ENCODE measurements at places on chromosomes 5 and 9. TPM values are rescaled to one million over a fixed set of nuclear protein-coding genes. Genes with fewer than 3 reads are reported as not detected.

GRCh38 chr9:19136129-19136528 is 8.8 kb upstream of the PLIN2 start:
- no peak for DNase-seq

GPR150 gene
- total RNA-seq: 0.32 TPM

PLK2 gene
- total RNA-seq: 23.7 TPM

GRCh38 chr9:2655411-2655901 is 33.9 kb downstream of the VLDLR start:
- DNase-seq: no peak

DNA sequence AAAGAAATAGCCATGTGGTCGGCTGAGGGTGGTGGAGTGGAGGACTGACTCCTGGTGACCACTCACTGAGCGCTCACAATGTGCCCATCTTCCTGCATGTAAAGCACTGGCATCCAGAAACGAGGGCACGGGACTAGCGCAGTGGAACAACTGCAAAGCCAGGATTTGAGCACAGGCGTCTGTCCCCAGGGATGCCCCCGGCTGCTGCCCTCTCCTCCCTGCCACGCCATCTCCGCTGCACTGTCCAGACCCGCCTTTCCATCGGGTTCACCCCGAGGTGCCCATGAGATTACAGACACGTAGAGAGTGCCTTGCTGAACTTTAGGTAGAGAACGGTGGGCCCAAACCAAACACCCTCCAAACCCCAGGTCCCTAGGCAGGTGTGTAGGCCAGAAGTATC is 44.7 kb downstream of the PRRT1B start:
- DNase-seq: no peak
